ENCODE measurements at places on chromosomes 12 and 14. TPM values are rescaled to one million over a fixed set of nuclear protein-coding genes. Genes with fewer than 3 reads are reported as not detected.

Gene FOXN4
- total RNA-seq = not detected

Gene MUCL1
- not detected for total RNA-seq

Gene USP44
- total RNA-seq = 4.7 TPM

Gene NANOG
- under 0.01 TPM for total RNA-seq

- no peak for DNase-seq
Measured at GRCh38 chr14:100312877-100313400, 6.7 kb upstream of the SLC25A29 start.

DNA sequence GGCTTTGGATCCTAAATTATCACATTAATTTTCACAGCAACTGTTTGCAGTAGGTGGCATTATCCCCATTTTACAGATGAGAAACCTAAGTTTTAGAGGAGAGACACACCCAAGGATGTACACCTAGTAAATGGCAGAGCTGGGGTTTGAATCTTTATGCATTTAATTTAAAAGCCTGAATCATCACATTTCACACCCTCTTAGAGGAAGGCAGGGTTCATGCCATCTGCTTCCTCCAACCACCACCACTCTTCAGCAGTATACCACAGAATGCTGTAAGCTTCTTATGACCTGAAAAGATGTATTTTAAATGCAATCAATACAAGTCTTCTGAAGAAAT is 90.3 kb downstream of the CRADD start:
- DNase-seq = no peak

GRCh38 chr14:31283578-31284252 is 76.1 kb upstream of the HECTD1 start:
- no peak for DNase-seq

GRCh38 chr12:53530920-53531319 is 23.6 kb upstream of the NPFF start:
- DNase-seq = no peak
